Amniotic stem cell (primary cell): ENCODE measurements at places on chromosomes 1 and 21.

GRCh38 chr1:60751306-60751705, 331.1 kb upstream of the NFIA start:
- DNase-seq = no peak

- DNase-seq = no peak
Observed at GRCh38 chr1:47727051-47727696, 270.0 kb downstream of the TRABD2B start.

GRCh38 chr1:211579440-211580302, 710 bp upstream of the SLC30A1 start:
- DNase-seq = no peak

DNA sequence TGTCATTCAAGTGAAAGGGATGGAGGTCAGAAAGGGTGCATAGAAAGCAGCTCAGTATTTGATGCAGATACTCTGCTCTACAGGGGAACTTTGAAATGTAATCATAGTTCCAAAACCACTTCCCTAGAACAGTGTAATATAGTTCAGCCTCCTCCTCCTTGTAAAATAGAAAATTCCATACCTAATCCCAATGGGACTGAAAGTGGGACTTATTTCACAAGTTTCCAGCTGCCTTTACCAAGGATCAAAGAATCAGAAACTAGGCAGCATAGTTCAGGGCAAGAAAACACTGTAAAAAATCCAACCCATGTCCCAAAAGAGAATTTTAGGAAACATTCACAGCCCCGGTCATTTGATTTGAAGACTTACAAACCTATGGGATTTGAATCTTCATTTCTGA, 8.1 kb upstream of the TMCO2 start:
- DNase-seq = no peak

- no peak for DNase-seq
Observed at GRCh38 chr1:89823679-89824292, 3.0 kb downstream of the LRRC8D start.

- DNase-seq = no peak
Observed at GRCh38 chr1:177286396-177286795, 115.6 kb downstream of the BRINP2 start.

DNA sequence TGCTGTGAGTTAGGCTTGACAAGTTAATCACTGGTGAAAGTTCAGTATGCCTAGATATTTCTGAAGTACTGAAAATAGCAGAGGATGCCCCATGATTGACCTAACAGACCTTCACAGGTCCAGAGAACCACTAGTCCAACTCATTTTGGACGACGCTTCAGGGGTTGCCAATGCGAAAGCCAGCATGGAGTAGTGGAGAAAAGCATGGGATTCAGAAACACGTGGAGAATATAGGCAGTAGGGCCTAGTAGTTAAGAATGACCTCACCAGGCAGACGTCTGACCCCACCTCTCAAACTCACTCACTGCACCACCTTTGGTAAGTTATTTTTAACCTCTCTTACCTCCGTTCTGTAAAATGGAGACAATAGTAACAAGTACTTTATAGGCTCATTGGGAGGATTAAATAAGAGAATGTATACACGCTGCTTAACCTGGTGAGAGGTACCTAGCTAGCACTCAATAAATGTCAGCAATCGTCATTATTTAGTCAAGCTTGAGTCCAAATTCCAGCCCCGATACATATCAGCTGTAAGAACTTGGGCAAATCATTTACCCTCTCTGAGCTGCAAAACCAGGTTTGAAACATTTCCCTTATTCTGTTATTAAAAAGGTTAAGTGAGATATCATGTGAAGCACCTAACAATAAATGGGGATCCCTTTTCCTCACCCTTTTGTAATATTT, 13.2 kb downstream of the PLPP3 start:
- no peak for DNase-seq

- DNase-seq = no peak
Observed at GRCh38 chr1:182630586-182630985, 26.4 kb upstream of the RGS16 start.

DNA sequence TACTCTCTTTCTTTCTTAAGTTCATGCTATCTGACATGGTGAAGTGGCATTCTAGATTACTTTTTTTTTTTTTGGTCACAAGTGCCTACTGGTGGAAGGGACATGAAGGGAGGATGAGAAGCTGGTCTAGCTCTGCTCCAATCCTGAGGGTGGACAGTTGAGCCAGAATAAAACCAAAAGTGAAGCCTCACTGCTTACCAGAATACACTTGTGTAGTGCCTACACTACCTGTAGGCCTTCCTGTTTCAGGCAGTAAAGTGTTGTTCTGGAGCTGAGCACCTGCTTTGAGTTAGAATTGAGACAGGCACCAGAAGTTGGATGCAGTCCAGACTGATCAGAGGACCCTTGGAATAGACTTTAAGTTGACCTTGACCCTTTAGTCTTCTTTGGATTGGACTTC, 40.4 kb upstream of the APOBEC4 start:
- DNase-seq = no peak

DNA sequence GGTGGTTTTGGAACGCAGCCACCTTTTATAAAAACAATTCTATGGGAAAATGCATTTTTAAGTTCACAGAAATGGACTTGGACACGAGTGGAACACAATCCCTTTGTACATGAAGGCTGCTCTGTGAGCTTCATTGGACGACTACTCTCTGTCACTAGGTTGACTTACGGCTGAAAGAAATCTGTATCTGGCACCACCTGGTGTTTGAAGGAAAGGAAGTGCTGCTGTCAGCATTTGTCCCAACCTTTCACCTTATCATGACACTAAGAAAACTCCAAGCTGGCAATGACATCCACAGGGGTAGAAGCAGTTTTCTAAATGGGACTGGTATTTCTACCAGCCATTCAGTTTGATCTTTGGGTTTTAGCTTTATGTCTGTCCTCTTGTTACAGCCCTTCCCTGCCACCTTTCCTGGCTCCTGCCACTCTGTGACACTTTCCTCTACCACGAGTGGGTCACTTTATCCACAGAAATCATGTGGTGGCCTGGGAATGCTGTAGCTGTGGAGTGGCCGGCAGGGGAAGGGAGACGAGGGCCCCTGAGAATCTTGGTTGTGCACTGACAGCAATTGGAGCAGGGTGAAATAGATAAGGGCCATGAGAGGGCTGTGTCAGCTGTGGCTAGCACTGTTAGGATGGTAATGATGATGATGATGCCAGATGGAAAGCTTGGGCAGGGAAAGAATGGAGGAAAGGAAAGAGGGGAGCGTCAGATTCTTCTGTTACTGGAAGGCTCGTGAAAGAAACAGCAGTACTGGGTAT, 85.2 kb downstream of the TBX19 start:
- DNase-seq = no peak

GRCh38 chr1:225911191-225912130, 12.6 kb downstream of the PYCR2 start:
- DNase-seq = no peak

DNA sequence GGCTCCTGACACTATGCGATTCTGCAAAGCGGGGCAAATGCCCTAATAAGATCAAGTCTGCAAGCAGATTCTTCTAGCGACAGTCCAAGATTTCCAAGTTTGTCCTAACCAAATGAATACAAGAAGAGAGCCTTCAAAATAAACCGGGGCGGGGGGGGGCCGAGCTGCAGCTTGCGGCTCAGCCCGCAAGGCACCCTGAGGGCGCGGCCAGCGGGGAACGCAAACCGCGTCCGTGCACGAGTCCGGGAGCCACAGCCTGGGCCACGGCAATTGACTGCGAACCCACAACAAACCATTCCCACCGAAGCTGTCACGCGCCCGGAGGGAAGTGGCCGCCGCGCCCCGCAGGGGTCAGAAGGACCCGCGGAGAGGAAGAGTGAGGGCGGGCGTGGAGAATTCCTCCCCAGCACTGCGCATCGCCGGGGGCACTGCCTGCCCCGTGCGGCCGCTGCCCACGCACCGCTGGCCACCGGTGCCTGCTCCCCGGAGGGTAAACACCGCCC, 687 bp downstream of the TGFBR3 start:
- DNase-seq = no peak

- no peak for DNase-seq
Observed at GRCh38 chr1:223207293-223208066, 64.4 kb upstream of the TLR5 start.

- no peak for DNase-seq
Observed at GRCh38 chr1:161000736-161001480, 20.0 kb downstream of the F11R start.

DNA sequence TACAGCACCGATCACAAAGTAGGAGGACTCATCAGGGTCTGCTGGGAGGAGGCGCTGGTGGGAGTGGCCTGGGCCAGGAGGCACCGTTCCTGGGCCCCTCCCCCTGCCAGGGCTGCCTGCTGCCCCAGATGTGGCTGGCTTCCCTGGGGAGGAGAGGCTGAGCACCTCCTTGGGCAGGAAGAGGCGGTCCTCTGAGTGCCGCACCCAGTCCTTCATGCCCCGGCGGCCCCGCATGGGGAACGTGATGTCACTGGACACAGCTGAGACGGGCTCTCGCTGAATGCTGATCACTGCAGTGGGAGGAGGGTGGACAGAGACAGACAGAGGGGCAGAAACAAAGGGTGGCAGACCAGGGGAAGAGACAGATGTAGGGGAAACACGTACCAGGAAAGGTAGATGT, 24.8 kb downstream of the ADGRB2 start:
- no peak for DNase-seq

DNA sequence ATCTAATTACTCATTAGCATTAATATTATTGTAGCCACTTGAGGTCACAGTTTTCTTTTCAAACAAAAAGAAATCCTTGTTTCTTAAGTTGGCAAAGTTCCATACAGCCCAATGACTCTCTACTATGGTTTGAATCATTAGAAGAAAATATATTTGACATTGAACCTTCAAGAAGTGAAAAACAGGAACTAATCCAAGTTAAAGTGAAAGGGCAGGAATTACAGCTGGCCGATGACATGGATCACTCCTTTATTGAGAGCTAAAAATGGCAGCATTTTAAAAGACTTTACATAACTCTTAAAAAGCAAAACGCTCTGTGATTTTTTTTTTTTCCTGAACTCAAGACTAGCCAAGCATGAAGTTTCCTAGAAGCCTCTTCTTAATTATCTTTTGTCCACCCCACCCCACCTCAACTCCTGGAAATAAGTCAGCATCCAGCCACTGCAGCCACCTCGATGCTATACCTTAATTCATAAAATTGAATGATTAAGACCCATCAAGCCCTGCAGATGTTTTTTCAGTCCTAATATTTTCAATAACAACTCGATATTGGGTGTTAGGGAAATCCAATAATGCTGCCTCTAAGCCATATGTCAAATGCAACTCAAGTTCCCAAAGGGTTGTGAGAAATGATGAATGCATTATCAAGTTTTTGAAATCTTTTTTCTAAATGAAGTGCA, 323.1 kb downstream of the HHIPL2 start:
- DNase-seq = no peak

GRCh38 chr1:8684590-8684989, 132.8 kb downstream of the RERE start:
- DNase-seq = no peak

- DNase-seq = no peak
Observed at GRCh38 chr21:38832664-38833063, 26.9 kb downstream of the ETS2 start.

DNA sequence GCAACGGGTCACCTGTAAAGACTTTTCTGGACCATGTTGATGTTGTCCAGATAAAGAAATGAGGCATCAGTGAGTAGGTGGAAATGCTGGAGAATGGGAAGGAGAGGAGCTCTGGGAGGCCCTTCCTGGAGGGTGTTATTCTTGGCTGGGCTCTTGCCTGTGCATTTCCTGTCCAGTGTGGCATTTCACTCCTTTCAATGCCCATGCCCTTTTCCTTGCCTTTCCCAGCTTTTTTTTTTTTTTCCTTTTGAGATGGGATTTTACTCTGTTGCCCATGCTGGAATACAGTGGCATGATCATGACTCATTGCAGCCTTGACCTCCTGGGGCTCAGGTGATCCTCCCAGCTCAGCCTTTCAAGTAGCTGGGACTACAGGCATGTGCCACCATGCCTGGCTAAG, 11.8 kb downstream of the NOS1AP start:
- no peak for DNase-seq
